ENCODE measurements at places on chromosomes 1 and 21.

GRCh38 chr1:18284805-18285537 lies 177.4 kb downstream of the IGSF21 start:
- DNase-seq = no peak

- DNase-seq = no peak
Measured at GRCh38 chr1:44239961-44240371, 26.7 kb downstream of the DMAP1 start.

DNA sequence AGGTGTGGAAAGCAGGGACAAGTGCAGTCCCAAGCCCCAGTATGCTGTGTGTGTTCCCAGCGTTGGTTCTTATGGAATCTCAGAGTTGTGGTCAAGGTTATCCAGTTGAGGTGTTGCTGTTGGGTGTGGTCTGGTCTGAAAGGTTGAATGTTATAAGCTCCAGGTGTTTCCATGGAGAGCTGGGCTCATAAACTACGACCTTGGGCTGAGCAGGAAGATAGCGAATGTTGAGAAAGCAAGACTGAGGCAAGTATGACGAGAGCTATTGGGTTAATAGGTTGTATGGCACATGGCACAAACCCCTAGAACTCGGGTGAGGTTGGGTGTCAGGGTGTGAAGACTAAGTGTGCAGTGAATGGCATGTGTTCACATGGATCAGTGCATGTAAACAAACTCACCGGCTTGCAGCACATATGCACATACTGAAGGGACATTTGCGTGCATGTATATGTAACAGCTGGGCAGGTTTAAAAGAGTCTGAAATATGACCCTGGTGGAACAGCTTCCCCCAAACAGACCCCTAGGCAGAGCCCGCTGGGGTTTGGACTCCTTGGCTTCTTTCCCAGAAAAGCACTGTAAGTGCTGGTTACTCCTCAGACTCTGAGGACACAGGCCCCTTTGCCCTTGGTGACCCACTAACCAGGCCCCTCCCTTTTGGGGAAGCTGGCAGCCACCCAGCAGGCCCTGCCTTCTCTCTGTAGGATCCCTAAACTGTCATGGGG lies 117.5 kb downstream of the NAV1 start:
- peak; percentile 25 for DNase-seq

DNA sequence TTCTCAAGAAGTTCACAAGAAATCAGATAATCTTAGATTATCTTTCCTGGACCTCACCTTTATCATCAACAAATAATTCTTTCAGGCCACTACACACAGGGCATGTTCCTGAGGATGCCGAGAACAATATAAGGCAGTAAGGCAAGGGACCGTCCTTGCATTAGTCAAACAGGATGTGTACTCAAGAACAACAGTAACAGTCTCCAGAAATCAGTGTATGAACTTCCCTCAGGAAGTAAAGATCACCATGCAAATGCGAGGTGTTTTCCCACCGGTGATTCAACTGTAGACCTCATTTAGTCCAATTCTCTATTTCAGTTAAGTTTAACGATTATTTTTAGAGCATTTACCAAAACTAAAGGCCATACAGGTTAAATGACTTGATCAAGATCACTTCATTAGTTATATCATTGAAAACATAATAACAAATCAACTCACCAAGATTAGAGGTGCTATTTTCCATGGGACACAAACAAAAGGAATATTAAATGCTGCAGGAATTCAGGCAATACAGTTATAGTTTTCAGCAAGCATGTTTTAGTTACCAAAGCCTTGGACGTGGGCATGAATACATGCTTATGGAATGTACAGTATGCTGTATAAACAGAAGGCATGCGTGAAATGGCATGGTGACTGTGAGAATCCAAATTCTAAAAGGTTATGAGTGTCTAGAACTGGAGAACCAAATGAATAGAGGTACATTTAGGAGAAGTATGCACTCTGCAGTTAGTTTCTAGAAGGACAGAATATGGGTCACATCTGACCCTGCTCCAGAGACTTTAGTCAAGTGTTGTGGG lies 145.2 kb downstream of the TNR start:
- no peak for DNase-seq

GRCh38 chr1:227586733-227587132 lies 23.4 kb downstream of the ZNF678 start:
- no peak for DNase-seq

DNA sequence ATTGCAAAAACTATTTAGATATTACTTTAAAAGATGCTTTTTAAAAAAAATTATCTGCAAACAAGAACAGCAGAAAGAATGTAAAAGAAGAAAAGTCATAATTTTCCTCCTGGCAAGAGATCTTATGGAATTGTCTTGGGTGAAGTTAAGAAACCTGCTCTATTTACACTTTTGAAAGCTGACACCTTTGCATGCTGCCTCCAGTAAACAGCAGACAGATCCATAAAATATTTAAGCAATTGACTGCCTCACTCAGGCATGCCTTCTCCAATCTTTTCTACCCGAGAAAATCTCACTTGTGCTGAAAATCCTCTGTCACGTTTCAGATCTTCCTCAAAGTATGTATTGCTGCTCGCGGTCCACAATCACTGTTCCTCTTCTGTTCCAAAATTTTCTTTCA lies 107.9 kb upstream of the ZP4 start:
- no peak for DNase-seq

- DNase-seq = no peak
Measured at GRCh38 chr1:53026254-53026653, 35.8 kb upstream of the PODN start.

DNA sequence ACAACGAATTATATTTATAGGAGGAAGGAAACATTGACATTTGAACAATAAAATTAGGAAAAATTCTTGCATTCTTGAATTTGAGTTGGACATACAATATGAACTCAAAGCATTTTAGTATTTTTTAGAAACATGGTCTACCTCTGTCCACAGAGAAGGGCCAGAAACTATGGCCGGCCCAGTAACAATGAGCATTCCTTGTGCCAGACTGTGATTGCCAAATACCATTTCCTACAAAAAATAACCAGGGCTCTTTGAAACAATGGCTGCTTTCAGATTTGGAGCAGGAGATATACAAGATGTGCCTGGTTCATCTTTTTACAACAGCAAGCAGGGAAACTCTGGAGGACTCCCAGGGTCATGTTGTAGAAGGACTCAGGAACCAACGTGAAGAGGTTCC lies 38.4 kb downstream of the NOS1AP start:
- DNase-seq = no peak

DNA sequence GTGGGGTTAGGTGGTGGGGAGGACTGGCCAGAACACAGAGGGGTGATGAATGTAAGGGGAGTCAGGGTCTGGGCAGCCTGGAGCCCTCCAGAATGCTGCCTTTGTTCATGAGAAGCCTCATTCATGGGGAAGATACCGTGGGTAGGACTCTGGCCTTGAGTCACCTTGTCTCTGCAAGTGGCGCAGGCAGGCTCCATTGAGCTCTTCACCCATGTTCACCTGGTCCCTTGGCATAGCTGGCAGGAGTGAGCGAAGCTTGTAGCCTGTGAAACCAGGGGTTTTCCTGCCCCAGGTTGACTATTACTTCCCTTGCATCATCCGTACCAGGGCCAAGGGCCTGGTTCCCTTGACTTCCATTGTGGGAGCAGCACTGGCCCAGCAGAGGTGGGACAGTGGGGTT lies 25.8 kb downstream of the SOX13 start:
- DNase-seq = no peak

- no peak for DNase-seq
Measured at GRCh38 chr1:111733992-111734341, 5.2 kb downstream of the INKA2 start.

DNA sequence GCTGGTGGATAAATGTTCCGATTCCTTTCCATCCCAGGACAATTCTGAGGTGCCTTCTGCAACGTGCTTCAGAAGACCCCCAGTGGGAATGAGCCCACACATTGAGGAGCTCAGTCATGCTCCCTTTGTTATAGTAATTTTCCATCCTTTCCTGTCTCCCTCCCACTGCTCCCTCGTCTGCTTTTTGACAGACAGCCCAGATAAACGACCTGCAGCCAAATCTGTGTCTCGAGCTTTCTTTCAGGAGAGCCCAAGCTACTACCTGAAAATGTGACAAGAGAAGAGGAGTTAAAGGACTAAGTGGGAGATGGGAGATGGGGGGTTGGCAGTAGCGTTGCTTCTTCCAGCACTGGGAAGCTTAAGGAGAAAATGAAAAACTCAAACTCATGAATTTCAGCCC lies 65.9 kb upstream of the LRRN2 start:
- no peak for DNase-seq

- peak; percentile 32 for DNase-seq
Measured at GRCh38 chr1:54606096-54606989, 17.0 kb downstream of the FAM151A start.

DNA sequence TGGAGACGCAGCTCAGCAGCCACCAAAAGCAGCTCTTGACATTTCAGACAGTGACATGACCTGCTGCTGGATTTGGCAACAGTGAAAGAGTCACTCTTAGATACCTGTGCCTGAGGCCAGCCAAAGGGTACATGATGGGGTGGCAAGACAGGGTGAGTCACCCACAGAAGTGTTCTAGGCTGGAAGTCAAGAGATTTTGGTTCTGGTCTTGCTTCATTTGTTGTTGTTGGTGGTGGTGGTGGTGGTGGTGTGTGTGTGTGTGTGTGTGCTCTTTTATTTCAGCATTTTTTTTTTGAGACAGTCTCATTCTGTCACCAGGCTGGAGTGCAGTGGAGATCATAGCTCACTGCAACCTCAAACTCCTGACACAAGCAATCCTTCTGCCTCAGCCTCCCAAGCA lies 25.8 kb downstream of the SHISAL2A start:
- DNase-seq = no peak

DNA sequence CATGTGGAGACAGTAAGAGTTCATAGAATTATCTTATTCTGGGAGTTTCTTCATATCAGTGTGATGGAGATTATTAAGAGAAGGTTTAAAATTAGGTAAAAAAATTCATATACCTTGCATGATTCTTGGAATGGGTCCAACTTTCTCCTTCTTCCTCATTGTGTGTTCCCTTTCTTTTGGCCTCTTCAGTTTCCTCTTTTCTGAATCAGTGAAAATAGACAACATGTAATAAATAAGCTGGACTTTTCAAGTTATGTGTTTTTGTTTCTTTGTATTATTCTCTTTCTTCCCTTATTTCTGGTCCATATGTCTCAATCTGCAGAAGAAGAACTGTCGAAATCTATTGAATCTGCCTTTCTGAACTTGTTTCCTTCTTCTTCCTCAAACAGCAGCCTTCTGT lies 30.5 kb downstream of the C4BPA start:
- DNase-seq = no peak

DNA sequence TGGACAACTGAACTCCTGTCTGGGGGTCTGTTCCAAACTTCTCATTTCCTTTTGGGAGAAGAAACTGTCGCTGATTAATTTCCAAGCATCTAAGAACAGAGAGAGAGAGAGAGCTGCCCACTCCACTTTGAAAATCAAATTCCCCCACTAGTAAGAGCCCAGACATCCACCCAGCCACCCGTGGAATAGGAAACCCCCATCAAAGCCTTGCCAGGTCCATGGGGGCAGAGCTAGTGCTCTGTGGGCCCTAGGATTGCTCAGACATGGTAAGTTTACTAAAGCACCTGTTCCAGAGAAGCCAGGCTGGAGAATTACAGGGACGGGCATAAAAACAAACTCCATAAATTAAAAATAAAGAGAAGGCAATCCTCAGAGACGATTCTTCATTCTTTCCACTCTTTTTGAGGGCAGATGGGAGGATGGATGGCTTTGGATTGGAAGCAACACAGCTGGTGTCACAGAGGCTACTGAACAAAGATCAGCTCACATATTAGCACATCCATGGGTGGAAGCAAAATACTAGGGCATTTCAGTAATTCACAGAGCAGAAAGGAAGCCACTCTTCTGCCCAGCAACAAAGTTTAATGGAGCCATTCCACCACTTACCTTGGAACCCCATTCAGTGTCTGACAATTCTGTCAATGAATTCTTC lies 103.9 kb downstream of the COLGALT2 start:
- DNase-seq = no peak

DNA sequence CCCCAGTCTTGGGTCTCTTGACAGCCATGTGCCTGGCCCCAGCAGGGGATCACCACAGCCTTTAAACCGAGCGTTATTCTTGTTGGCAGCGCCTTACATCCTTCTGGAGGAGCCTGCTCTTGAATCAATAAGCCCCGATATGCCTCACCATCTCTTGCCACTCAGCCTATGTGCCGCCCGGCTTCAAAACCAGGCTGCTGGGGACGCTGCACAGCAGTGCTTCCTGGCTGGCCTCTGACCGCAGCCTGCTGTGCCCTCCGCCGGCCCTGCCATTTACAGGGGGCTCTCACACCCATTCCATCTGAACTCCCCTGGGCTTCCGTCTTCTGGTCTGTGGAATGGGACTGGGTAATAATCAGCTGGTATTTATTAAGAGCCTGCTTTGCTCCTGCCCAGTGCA lies 3.0 kb upstream of the PEX10 start:
- no peak for DNase-seq

DNA sequence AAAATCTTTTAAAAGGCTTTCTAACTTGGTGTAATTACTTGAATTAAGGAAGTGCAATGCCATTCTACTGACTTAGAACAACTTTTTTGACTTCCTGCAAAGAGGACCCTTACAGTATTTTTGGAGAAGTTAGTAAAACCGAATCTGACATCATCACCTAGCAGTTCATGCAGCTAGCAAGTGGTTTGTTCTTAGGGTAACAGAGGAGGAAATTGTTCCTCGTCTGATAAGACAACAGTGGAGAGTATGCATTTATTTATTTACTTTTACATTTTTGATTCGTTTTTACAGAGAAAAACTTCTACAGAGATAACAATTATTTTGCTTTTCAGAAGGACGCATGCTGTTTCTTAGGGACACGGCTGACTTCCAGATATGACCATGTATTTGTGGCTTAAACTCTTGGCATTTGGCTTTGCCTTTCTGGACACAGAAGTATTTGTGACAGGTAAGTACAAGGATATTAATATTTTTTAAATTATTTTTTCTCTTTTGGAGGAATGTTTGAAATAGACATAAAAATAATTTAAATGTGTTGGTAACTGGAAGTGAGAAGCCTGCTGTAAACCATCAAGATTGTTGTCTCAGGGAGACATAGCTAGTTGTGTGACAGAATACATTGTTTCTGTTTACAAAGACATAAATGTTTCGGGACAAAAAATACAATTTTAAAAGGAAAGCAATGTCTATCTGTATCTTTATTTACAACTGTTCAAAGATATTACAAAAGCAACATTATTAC lies at the start of gene PTPRC:
PTPRC (plus strand) TSS at position 147 of the 742 bp plus-strand sequence; CDS start at position 376, 229 bp downstream.
- no peak for DNase-seq

DNA sequence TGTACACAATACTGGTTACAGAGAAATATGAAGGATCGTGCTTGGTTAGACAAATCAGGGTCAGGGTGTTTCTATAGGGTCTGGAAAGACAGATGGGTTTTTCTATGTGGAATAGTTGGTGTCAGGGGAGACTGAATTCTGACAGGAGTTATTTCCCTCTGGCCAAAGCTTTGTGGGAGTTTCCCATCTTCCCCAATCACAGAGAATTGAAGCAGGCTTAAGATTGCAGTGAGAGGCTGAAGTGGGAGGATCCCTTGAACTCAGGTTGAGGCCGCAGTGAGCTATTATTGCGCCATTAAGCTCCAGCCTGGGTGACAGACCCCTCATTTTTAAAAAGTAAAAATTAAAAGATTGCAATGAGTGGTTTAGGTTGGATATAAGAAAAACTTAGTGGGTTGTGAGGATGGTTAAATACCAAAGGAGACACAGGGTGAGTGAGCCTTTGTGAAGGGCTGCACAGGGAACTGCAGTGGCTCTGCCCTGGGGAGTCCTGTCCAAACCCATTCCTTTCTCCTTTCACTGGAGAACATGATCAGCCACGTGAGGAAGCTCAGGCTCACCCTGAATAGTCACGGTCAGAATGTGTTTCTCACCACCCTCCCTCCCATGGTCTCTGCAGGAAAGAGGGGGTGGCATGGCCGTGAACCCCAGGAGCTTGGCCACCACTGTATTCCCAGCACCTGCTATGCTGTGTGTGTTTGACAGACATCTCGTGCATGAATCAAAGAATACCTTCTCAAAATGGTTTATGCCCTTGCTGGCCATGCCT lies 101.2 kb downstream of the INTS7 start:
- DNase-seq = no peak

GRCh38 chr1:89699451-89699986 lies 66.6 kb downstream of the LRRC8C start:
- DNase-seq = no peak

All from NCI-H2081 treated with DMSO at 0.1 percent for 48 hours (cell line).